MM.1S (cell line): ENCODE measurements at places on chromosomes 5 and 9.
A peak's percentile ranks its signal among the peaks of the same experiment; 100 is the strongest.

DNA sequence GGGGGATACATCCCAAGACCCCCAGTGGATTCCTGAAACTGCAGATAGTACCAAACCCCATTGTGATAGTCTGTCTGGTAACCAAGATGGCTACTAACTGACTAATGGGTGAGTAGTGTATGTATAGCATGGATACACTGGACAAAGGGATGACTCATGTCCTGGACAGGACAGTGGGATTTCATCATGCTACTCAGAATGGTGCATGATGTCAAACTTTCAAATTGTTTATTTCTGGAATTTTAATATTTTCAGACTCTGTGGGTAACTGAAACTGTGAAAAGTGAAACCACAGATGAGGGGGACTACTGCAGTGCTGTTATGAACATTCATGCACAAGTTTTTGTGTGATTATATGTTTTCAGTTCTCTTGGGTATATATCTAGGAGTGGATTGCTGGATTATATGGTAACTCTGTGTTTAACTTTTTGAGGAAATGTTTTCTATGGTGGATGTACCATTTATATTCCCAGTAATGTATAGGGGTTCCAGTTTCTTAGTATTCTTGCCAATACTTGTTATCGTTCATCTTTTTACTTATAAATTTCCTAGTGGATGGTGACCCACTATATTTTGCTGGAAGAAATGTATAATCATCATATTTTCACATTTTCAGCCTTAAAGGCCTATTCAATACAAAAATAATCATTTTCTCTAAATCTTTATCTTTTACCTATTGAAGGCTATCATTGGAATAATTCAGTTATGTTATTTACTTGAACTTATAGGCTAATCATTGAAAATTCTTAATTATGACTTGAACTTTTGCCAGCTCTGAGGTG, 140.9 kb downstream of the NR3C1 start:
- H3K4me1 ChIP-seq: peaks cover 24% of the 10 kb centered on the region
- DNase-seq: peak; percentile 62
- no peaks in the 10 kb centered on the region for H3K27me3 ChIP-seq
- peak overlapping the region; percentile 24; the same call in 1 of the 2 replicates for H3K27ac ChIP-seq
- H3K4me3 ChIP-seq: no peak overlapping the region
- no peaks in the 10 kb centered on the region for H3K36me3 ChIP-seq

GRCh38 chr9:136512651-136513071, 29.8 kb upstream of the SEC16A start:
- no peaks in the 10 kb centered on the region for H3K4me1 ChIP-seq
- H3K27me3 ChIP-seq: no peaks in the 10 kb centered on the region
- no peak overlapping the region for H3K4me3 ChIP-seq

DNA sequence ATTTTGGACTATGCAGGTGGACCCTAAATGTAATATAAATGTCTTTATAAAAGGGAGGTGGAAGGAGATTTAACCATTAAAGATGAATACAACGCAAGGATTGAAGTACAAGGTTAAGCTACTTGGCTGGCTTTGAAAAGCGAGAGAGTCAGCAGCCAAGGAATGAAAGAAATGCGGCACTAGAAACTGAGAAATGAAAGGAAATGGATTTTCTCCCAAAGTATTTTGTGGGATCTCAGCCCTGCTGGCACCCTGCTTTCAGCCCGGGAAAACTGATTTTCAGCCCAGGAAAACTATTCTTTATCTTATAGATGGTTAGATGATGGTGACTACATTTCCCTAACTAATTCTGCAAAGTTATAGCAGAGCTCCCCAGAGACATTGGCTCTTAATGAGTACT, 1349.6 kb upstream of the C9orf72 start:
- no peaks in the 10 kb centered on the region for H3K4me1 ChIP-seq
- H3K27ac ChIP-seq: no peak overlapping the region
- no peaks in the 10 kb centered on the region for H3K27me3 ChIP-seq

- H3K27me3 ChIP-seq: no peaks in the 10 kb centered on the region
- no peak for DNase-seq
- no peaks in the 10 kb centered on the region for H3K36me3 ChIP-seq
Measured at GRCh38 chr9:89165341-89165740, 13.3 kb downstream of the SHC3 start.

- H3K4me3 ChIP-seq: no peak overlapping the region
- no peaks in the 10 kb centered on the region for H3K36me3 ChIP-seq
- DNase-seq: no peak
- peaks cover 32% of the 10 kb centered on the region for H3K27me3 ChIP-seq
- H3K4me1 ChIP-seq: peaks cover 7% of the 10 kb centered on the region; the same call in 1 of the 2 replicates
- no peak overlapping the region for H3K27ac ChIP-seq
Measured at GRCh38 chr5:949815-950560, 57.3 kb downstream of the TRIP13 start.

GRCh38 chr5:110653231-110653970, 73.1 kb downstream of the TMEM232 start:
- H3K27ac ChIP-seq: no peak overlapping the region
- H3K27me3 ChIP-seq: no peaks in the 10 kb centered on the region
- DNase-seq: no peak
- no peaks in the 10 kb centered on the region for H3K4me1 ChIP-seq
- H3K4me3 ChIP-seq: no peak overlapping the region

DNA sequence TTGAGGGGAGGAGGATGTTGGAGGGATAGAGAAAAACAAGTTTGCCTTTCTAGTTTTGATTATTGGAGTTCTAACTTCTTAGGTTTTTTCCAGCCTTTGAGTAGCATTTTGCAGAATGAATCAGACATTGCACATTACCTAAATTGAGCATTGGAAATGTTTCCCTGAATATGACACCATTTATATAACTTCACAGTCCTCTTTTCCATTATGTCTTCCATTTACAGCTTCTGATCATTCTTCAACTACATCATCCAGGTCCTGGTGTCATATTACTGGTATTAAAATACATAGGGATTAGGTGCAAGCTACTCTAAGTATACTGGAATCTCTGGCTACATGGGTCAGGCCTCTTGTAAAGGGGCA, 286.1 kb downstream of the ARHGAP26 start:
- peak overlapping the region; percentile 40; the same call in 1 of the 2 replicates for H3K4me3 ChIP-seq
- H3K27me3 ChIP-seq: no peaks in the 10 kb centered on the region
- peaks cover 81% of the 10 kb centered on the region for H3K4me1 ChIP-seq
- no peaks in the 10 kb centered on the region for H3K36me3 ChIP-seq

DNA sequence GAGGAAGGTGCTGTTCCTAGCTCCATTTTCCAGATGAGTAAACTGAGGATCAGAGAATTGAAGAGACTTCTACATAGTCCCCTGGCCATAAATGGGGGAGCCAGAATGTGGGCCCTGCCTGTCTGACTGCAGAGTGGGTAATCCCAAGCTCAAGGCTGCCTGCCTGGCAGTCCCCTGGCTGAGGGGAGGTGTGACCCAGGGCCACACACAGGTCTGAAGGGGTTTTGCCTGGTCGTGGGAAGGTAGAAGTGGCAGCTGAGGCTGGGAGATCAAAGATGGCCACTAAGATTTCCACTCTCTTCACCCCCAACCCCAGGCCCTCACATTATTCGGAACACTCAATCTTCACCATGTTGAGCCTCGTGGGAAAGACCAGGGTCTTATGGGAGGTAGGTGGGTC, 176.3 kb downstream of the MACROH2A1 start:
- no peak overlapping the region for H3K27ac ChIP-seq
- DNase-seq: no peak
- H3K36me3 ChIP-seq: no peaks in the 10 kb centered on the region

- H3K27ac ChIP-seq: no peak overlapping the region
- no peaks in the 10 kb centered on the region for H3K27me3 ChIP-seq
- H3K4me3 ChIP-seq: no peak overlapping the region
- peaks cover 6% of the 10 kb centered on the region; the same call in 1 of the 2 replicates for H3K4me1 ChIP-seq
Measured at GRCh38 chr9:129283291-129283691, 105.2 kb upstream of the IER5L start.

DNA sequence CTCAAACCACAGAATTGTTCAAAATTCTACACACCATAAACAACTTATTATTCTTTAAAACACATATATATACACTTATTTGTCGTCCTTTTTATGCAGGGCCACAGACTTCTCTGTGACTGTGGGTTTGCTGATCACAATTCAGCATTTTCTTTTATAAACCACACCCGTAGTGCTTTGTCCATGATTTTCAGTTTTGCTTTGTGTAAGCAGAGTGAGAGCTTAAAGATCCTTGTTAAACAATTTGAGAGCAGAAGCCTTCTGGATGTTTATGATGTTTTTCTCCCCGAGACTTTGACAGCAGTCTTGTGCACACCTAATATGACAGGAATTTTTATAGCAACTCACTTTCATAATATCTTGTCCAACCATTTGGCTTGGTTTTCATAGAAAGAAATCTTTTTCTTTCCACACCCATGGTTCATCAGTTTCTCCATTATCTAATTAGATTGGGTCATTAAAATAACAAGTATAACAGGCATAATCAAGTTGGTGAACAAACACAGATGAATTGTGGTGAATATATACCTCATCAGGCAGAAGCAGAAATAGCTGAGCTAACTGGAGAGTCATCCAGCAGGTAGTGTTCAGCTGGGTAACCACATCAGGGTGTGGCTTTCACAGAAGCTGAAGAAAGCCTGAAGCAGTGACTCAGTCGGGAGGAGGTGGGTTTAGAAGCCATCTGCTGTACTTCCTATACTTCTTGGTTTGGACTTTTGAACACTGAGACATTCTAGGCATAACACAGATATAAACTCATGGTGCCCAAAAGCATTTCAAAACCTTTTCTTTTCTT, 232.8 kb downstream of the DOCK8 start:
- H3K27me3 ChIP-seq: no peaks in the 10 kb centered on the region
- H3K4me3 ChIP-seq: peak overlapping the region; percentile 32

DNA sequence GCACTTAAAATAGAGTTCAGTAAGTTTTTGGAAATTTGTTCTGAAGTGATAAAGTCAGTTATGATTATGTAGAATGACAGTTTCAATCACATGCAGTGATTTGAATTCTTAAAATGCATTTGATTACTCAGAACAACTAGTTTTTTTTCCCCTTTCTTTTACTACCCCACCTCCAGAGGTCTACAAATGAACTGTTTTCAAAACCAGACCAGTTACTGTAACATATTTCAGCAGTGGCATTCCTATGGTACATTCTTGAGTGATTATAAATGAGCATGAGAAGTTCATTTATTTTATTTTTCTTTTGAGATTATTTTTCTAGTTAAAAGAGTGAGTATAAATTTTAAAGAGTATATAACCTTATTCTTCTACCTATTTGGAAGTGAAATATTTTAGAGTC, 71.6 kb downstream of the NNT start:
- no peaks in the 10 kb centered on the region for H3K27me3 ChIP-seq
- H3K36me3 ChIP-seq: peaks cover 15% of the 10 kb centered on the region; the same call in 1 of the 2 replicates
- H3K4me1 ChIP-seq: no peaks in the 10 kb centered on the region
- H3K27ac ChIP-seq: no peak overlapping the region

DNA sequence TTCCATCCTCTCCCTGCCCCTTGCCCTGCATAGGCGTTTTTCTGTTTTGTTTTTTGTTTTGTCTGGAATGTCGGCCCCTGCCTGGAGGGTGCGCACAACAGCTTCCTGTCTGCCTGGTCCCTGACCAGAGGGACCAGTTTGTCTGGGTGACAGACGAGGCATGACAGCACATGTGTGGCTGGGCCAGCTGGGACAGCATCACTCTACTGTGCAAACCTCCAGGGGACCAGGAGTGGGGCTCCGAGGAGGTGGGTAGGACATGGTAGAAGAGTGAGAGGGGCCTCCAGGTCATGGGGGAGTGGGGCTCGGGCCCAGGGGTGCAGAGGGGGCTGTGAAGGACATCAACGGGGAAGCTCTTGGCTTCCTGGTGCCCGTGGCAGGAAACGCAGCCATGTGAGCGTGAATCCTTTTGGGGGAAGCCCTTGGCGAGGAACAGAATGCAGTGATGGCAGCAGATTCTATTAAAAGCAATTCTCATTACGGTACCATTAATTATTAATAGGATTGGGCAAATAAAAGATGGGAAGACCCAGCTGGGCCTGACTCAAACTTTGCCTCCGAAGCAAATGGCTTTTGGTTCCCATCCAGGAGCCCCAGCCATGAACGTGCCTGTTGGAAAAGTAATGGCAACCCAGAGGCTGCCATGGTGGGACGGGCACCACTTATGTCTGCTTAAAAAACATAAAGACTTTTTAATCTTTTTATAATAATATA, 184.4 kb upstream of the IER5L start:
- H3K4me1 ChIP-seq: no peaks in the 10 kb centered on the region
- peaks cover 11% of the 10 kb centered on the region for H3K27me3 ChIP-seq
- H3K36me3 ChIP-seq: no peaks in the 10 kb centered on the region
- H3K4me3 ChIP-seq: no peak overlapping the region
- H3K27ac ChIP-seq: no peak overlapping the region

- peak overlapping the region; percentile 85 for H3K27ac ChIP-seq
- DNase-seq: peak; percentile 83
- H3K4me3 ChIP-seq: peak overlapping the region; percentile 87
- no peaks in the 10 kb centered on the region for H3K36me3 ChIP-seq
Measured at GRCh38 chr5:100901821-100902341, 1.2 kb downstream of the ST8SIA4 start.

DNA sequence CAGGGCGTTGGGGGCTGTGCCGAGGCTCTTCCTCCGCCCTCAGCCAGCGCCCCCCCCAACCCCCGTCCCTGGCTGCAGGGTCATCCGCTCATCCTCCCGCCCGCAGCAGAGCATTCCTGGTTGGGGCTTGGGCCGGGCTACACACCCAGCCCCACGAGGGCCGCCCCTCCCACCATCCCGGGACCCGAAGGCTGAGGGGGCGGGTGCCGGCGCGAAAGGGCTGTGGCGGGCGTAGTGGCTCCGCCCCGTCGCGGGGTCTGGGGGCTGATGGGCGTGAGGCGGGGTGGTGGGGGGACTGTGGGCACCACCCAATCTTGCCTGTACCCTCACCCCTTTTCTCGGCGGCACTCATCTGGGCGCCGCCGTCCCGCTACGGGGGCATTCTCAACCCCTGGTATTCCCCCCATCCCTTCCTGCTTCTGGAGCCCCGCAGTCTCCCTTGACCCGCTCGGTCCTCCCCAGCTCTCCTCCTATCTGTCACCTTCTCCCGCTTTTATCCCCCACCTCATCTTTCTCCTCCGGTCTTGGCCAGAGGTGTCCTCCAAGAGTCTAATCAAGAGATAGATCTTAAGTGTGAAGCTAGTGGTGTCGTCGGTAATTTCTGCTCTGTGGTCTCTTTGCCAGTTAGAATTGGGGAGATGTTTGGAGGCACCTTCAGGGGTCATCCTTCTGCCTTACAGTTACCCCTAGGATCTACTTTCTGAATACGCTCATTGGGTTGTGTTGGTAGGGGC, 1.6 kb downstream of the FER start:
- H3K4me1 ChIP-seq: peaks cover 6% of the 10 kb centered on the region; the same call in 1 of the 2 replicates
- DNase-seq: peak; percentile 35
- peak overlapping the region; percentile 81 for H3K4me3 ChIP-seq

DNA sequence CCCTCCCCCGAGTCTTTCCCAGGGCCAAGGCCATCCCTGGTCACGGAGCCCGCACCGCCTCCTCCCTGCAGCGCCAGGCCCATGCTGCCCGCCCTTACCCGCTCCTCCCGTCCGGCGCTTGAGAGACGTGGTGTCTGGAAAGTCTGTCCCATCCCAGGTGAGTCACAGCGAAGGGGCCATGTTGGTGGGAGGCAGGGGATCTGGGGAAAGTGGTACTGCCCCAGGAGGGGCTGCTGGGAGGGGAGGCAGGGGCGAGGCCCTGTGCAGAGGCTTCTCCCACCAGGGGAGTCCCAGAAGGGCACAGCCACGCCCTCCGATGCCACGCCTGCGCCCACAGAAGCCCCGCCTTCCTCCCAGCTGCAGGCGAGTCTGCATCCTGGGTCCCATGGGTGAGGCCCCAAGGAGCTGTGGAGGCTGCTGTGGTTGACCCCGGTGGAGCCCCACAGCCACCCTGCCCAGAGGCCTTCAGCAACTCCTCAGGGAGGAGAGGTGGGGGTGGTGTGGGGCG, 107.0 kb upstream of the PPP1R26 start:
- no peaks in the 10 kb centered on the region for H3K36me3 ChIP-seq
- no peak overlapping the region for H3K4me3 ChIP-seq
- DNase-seq: no peak
- peaks cover 93% of the 10 kb centered on the region for H3K27me3 ChIP-seq
- no peak overlapping the region for H3K27ac ChIP-seq
